ENCODE measurements at places on chromosomes 2 and 18.

DNA sequence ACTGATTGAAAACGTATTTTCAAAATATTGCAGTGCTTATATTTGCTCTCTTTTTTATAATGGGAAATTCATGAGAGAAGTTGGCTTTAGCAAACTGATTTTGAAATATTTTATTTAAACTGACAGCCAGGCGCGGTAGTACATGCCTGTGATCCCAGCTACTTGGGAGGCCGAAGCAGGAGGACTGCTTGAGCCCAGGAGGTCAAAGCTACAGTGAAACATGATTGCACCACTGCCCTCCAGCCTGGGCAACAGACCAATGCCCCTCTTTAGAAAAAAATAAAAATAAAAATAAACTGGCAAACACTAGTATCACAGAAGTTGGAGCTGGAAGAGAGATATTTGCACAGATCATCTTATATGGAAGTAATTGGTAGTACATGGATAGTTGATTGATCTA, 20.7 kb downstream of the ZBTB7C start:
- no peak for DNase-seq

- no peak for DNase-seq
Measured at GRCh38 chr2:106010818-106011355, 183.2 kb downstream of the UXS1 start.

DNA sequence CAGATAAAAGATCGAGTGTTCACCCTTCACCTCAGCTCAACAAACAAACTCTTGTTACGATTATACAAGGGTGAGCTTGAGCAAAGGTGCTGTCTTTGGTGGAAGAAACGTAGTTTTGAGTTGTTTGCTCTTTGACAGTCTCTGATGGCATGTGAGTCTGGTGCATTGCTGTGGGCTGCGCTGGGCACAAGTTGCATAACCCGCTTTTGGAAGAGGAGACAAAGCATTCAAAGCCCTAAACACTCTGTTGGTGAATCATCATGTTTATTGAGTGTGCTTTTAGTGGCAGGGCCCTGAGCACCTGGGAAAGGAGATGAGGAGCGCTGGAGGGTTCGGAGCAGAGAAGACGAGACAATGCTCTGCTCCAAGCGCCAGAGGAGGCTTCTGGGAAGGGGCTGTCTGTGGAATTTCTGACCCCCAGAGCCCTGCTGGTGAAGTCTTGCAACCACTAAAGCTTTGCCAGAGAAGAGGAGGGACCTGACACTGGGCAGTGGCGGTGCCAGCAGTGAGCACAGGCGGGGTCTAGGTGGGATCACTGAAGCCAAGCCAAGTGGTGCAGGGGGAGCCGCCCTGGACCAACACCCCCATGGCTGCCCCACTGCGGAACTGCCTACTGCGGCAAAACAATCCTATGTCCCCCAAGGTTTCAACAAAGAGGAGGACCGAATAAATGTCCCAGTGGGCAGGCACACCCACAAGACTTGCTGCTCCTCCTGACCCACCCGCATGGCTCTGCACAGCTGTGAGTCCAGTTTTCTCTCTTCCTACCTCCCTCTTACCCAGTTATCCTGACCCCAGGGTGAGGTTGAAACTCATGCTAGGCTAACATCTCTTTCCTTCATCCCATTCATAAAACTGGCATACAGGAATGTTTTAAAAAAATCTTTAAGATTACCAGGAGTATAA, 64.0 kb downstream of the TNFRSF11A start:
- DNase-seq = peak; percentile 94

DNA sequence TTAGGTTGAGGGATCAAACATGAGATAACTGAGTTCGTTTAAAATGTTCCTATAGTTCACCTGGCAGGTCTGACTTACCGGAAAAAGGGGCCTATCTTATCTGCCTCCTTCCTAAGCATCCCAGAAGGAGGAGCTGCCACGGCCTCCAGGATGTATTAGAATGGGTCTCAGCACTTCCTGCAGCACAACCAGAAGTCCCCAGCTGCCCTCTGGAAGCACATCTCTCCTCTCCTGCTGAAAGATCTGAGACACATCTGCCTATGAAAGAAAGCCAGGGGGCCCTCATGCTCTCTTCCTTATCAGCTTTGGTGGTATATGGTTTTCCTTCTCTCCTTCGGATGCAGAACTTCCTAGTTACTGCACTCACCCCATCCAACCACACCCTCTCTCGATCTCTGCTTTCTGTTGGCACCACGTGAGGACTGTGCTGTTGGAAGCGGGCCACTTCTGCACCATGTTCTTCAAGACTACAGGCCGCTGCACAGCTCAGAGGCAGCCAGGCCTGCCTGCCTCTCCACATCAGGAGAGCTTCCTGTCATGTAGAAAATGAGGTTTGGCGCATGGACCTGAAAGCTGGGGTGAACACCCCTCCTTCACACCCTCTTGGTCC, 6.5 kb downstream of the IGFBP5 start:
- DNase-seq = no peak

DNA sequence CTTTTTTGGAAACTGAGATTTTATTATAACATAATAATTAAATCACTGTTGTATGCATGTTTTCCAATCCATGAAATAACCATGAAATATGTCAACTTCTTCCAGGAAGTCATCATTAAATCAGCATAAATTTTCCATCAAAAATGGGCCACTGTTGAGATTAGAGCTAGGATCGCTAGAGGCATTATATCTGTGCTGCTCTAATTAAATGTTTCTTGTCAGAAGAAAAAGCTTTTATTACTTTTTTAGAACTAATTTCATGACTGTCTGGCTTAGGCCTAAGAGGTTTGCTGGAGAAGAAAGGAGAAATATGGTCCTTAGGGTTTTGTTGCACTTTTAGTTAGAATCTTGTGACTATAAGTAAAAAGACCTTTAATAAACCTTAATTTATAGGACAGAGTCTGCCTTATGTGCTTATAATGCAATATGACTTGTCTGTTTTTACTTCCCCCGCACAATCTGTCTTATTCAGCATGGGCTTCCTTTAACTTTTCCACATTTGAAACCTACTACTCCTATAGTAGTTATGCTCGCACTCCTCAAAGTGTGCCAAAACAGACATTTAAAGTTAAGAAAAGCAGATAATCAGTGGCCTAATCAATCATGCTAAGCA, 363.4 kb upstream of the GCFC2 start:
- DNase-seq = no peak

- DNase-seq = no peak
Measured at GRCh38 chr18:10100941-10101701, 187.3 kb downstream of the VAPA start.

GRCh38 chr18:62556397-62556796, 33.6 kb downstream of the ZCCHC2 start:
- DNase-seq = no peak

DNA sequence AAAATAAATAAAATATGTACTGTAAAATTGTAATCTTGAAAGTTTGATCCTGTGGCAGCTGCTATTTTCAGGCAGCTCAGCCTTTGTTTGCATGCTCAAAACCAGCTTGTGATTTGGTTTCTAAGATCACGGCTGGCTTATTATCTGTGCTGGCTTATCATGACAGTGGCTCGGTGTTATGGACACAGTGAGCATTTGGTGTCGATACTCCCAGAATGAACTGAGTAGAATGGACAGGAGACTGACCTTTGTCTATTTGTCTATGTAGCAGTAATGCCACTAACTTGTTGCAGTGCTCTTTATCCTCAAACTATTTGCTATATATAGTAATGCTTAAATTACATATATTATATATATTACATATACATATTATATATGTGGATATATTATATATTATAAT, 58.8 kb downstream of the NEDD4L start:
- DNase-seq = no peak

DNA sequence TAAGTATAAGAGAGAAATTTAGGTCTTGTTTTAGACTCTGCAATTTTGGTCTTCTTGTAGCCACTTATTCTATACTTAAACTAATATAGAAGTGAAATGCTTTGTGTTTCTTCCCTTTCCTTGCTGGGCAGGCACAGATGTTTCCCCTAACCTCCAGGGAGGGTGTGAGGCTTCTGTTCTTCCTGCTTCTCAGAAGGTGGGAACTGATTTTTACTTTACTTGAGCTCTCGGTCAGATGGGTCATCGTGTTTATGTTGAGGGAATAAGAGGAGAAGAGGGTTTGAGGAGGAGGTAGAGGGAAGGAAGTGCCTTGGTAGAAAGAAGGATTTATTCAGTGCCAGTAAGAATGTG, 92.5 kb upstream of the CXCR4 start:
- DNase-seq = no peak

DNA sequence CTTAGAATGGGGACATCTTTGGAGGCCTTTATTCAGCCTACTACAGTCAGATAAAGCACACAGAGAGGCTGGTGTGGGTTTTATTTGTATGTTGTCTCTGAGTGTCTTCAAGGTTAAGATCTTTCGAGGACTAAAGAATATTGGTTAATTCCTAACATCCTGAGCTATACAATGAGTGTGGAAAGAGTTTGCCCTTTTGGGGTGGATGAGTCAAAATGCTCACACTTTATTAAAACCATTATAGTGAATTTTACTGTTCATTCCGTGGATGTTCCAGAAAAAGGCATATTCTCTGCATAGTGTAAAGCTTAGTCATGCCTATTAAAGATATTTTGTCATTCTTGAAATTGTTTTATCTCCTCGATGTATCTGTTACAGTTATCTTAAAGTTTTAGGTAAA, 29.1 kb upstream of the SLC38A11 start:
- DNase-seq = no peak

DNA sequence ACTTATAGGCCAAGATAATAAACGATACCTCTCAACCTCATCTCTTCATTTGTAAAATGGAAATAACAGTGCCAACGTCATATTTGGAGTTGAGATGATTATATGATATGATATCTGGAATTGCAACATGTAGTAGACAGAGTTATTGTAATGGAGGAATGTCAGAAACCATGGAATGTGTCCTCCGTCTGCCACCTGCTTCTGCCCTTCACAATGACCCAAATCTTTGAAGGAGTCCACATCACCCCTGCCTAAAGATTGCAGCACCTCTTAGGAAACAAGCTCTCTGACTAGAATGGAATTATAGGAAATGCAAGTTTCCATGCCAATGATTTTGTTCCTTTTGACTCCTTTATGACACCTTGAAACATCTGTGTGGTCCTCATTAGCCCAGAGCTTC, 14.9 kb downstream of the NR4A2 start:
- no peak for DNase-seq

GRCh38 chr2:240947607-240948006, 41.5 kb downstream of the CROCC2 start:
- DNase-seq = no peak

DNA sequence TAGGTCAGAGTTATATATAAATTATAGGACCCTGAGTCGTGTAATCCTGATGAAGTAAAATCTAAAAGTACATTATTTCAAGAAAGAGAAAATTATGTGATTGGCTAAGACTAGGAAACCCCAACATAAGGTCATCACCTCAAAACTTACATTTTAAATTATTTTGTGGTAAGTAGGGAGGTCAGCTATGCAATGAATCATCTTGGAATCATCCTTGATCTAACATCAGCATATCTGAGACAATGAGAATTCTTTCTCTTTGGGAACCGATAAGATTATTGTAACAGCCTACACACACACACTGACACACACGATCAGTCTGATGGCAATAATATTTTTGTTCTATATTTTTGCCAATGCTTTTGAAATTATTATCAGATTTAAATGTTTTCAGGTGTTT, 904.8 kb upstream of the CHAC2 start:
- DNase-seq = no peak

DNA sequence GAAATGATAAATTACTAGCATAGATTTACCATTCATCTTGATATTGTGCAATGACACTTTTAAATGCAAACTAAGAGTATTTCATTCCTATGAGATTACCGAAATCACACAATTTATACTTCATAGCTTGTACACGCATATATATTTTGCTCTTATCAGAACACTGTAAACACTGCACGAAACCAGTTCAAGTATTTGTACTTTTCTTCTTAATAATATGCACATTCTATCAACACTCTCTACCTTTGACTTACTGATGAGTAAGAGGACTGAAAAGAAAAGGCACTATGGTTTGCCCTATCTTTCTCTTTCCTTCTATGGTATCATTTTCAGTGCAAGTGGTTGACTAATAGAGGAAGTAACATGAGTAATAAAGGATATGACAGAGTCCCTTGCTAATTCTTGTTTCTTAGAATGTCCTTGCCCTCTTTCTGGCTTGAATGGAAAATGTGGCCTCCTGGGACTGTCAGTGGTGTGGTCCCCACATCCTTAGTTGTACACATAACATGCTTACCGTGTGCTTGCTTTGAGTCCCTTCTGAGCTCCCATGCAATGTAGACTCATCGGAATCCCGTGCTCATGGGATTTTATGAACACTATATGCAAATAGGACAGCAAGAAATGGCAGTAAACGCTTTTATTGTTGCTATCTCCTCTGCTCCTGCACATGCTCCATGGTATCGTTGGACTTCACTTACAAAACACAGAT, 363.5 kb upstream of the TNP1 start:
- DNase-seq = peak; percentile 29

GRCh38 chr2:144516981-144517865, 2.7 kb downstream of the ZEB2 start:
- DNase-seq = peak; percentile 56

DNA sequence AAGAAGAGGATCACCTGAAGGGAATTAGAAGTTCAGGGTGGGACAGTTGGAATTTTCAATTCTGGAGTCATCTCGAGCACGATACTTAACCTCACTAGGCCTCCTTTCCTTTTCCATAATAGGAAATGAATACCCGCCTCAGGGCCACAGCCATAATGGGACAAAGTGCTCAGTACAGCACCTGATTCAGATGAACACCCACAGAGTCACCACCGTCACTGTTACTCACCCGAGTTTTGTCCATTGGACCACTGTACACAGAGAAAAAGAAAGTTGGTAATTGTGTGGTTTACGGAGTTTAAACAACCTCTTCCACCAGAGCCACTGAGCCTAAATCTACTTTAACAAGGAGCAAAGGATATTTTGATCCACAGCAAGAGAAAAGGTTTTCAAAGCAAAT, 122.0 kb upstream of the NDUFV2 start:
- no peak for DNase-seq

GRCh38 chr18:10518595-10519255, 7.1 kb upstream of the NAPG start:
- DNase-seq = no peak

- peak; percentile 58 for DNase-seq
Measured at GRCh38 chr2:84849271-84849952, 31.5 kb downstream of the TRABD2A start.

DNA sequence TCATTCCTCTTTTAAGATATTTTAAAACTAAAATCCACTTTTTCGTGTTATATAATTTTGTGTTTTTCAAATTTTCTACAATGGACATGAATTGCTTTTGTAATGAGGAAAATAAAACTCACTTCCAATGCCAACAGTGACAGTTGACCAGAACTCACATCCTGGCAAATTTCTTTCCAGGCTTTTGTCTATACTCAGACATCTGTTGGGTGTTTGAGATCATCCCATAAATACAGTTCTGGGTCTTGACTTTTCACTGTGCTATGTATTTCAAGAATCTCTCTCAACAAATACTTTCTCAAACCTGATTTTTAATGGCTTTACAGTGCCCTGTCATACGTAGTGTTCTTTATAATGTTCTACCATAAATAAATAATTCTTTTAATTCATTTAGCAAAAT, 57.6 kb downstream of the RPL37A start:
- no peak for DNase-seq

DNA sequence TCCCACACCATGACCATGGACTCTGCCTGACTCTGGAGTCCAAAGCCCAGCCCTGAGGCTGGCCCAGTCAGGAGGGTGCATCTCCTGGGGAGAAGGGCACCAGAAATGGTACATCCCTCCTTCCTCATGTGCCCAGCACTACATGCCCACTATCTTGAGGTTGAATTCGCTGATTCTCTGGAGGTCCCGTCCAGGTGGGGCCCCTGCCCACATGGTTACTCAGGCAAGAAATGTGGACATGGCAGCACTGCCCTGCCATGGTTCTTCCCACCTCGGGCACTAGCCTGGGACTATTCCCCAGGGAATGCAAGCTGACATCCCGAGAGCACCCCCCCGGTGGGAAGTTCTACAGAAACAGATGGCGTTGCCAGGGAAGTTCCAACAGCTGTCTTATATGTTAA, 15.3 kb upstream of the HES6 start:
- no peak for DNase-seq
